Activated naive CD8-positive, alpha-beta T cell treated with anti-CD3 and anti-CD28 coated beads for 36 hours (primary cell): ENCODE measurements at places on chromosomes 4 and X.
A peak's percentile ranks its signal among the peaks of the same experiment; 100 is the strongest.

- peaks cover 4% of the 10 kb centered on the region for H3K36me3 ChIP-seq
- peak overlapping the region; percentile 91 for H3K27ac ChIP-seq
- peaks cover 28% of the 10 kb centered on the region for H3K4me1 ChIP-seq
- peak overlapping the region; percentile 92 for H3K4me3 ChIP-seq
- no peak for DNase-seq
These were observed 457 bp downstream of the TFE3 start for GRCh38 chrX:49042581-49043219.

GRCh38 chr4:128831531-128832242 lies 22.2 kb downstream of the JADE1 start:
- no peak overlapping the region for H3K4me3 ChIP-seq
- no peak for DNase-seq
- H3K4me1 ChIP-seq: peaks cover 46% of the 10 kb centered on the region
- peaks cover 38% of the 10 kb centered on the region for H3K36me3 ChIP-seq
- H3K27me3 ChIP-seq: no peaks in the 10 kb centered on the region

GRCh38 chr4:181728305-181728966 lies 514.8 kb upstream of the TENM3 start:
- H3K27ac ChIP-seq: no peak overlapping the region
- H3K36me3 ChIP-seq: no peaks in the 10 kb centered on the region
- H3K4me1 ChIP-seq: no peaks in the 10 kb centered on the region
- H3K27me3 ChIP-seq: no peaks in the 10 kb centered on the region
- no peak for DNase-seq

DNA sequence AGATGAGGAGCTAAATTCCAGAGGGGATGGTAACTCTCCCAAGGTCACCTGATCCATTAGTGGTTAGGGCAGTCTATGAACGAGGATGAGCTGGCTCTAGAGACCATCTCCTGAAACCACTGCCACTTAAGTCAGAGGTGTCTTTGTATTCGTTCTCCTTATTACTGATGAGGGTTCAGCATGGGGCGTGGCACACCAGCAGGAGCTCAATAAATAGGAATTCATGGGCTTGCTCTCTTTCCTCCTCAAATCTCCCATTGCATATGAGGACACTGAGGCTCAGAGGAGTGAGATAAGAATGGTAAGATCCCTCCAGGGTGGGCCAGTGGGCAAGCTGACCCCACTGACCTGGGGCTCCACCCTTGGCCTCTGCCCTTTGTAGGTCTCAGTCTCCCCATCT lies 1.7 kb upstream of the GATA1 start:
- H3K27me3 ChIP-seq: no peaks in the 10 kb centered on the region
- peaks cover 2% of the 10 kb centered on the region for H3K4me1 ChIP-seq
- no peaks in the 10 kb centered on the region for H3K36me3 ChIP-seq
- H3K4me3 ChIP-seq: no peak overlapping the region
- DNase-seq: no peak

- H3K27me3 ChIP-seq: no peaks in the 10 kb centered on the region
- no peaks in the 10 kb centered on the region for H3K36me3 ChIP-seq
- no peak overlapping the region for H3K4me3 ChIP-seq
- no peaks in the 10 kb centered on the region for H3K4me1 ChIP-seq
- DNase-seq: no peak
These were observed 1038.6 kb upstream of the AGA start for GRCh38 chr4:178480881-178481280.

DNA sequence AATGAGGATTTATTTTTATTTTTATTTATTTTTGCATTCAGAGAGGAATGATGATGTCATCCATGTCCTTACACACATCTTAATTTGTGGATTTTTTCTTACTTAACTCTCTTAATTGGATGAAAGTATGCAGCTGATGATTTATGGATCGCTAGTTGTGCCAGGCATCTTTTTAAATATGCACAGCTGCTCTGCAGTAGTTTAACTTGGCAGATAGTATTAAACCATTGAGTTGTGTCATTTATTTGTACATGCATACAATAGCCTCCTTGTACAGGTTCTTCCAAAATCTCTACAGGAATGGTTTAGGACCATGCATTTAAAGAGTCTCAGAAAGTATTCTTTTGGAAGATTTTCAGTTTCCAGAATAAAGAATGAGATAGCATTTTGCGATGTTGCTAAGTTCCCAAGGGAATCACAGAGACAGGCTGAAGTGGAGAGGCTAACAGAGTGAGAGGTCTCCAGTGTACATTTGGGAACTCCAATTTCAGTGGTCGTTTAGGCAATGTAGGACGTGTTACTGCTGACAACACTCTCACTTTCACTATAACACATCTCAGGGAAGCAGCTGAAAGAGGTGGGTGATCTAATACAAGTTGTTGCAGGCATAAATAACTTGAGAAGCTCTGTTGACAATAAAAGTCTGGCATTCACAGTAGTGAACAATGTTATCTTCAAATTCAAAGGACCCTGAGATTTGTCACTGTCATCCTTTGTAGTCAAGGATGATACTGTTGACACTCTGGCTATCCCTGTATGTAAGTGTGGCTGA lies 49.9 kb upstream of the SCRG1 start:
- H3K36me3 ChIP-seq: no peaks in the 10 kb centered on the region
- no peak overlapping the region for H3K4me3 ChIP-seq
- H3K27ac ChIP-seq: no peak overlapping the region
- DNase-seq: no peak

- no peak overlapping the region for H3K4me3 ChIP-seq
- H3K36me3 ChIP-seq: no peaks in the 10 kb centered on the region
- DNase-seq: no peak
- no peaks in the 10 kb centered on the region for H3K27me3 ChIP-seq
- no peaks in the 10 kb centered on the region for H3K4me1 ChIP-seq
These were observed 24.9 kb upstream of the HGFAC start for GRCh38 chr4:3416821-3417221.

- no peak overlapping the region for H3K27ac ChIP-seq
- no peaks in the 10 kb centered on the region for H3K36me3 ChIP-seq
- peaks cover 3% of the 10 kb centered on the region for H3K4me1 ChIP-seq
- peaks cover 22% of the 10 kb centered on the region for H3K27me3 ChIP-seq
These were observed 28.8 kb upstream of the SCOC start for GRCh38 chr4:140344621-140345020.

DNA sequence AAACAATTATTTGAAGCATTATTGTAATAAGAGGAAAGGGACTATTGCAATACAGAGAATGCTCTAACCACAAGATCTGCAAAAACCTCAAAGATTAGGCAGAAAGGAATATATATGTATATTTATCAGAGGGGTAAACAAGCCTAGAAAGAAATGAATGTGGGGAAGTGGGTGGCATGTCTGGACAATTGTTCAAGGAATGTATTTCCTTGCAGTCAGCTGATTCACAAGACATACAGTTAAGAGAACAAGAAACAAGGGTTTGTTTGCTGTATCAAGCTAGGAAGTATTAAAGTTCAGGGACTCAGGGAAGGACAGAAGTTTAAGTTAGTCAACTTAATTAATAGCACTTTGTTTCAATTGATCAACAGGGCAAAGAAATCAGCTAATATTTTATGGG lies 514.7 kb downstream of the CENPC start:
- H3K27ac ChIP-seq: no peak overlapping the region
- no peaks in the 10 kb centered on the region for H3K36me3 ChIP-seq
- H3K4me3 ChIP-seq: no peak overlapping the region
- no peaks in the 10 kb centered on the region for H3K27me3 ChIP-seq
- no peak for DNase-seq
- H3K4me1 ChIP-seq: no peaks in the 10 kb centered on the region

GRCh38 chrX:51893931-51894696 lies 691 bp downstream of the MAGED1 start:
- H3K4me1 ChIP-seq: peaks cover 15% of the 10 kb centered on the region
- H3K4me3 ChIP-seq: peak overlapping the region; percentile 93
- DNase-seq: peak; percentile 12
- H3K36me3 ChIP-seq: peaks cover 7% of the 10 kb centered on the region

DNA sequence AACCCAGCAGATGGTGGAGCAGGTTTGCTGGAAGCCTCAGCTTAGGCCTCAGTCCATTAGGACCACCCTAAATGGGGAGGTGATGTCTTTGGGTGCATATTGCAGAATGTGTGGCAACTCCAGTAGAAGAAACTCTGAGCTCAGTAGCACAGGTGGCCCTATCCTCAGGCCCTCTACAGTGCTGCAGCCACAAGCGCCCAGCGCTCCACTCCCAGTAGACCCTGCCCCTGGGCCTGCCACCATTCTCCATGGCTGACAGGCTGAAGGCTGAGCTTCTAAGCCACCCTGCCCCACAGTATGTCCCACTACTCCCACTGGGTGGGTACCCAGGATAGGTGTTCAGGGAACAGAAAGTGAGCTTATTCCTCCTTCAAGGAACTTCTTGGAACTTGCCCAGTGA lies 162.8 kb upstream of the MAMLD1 start:
- H3K27ac ChIP-seq: no peak overlapping the region
- H3K4me3 ChIP-seq: no peak overlapping the region
- H3K4me1 ChIP-seq: peaks cover 7% of the 10 kb centered on the region
- DNase-seq: no peak
- H3K27me3 ChIP-seq: no peaks in the 10 kb centered on the region

DNA sequence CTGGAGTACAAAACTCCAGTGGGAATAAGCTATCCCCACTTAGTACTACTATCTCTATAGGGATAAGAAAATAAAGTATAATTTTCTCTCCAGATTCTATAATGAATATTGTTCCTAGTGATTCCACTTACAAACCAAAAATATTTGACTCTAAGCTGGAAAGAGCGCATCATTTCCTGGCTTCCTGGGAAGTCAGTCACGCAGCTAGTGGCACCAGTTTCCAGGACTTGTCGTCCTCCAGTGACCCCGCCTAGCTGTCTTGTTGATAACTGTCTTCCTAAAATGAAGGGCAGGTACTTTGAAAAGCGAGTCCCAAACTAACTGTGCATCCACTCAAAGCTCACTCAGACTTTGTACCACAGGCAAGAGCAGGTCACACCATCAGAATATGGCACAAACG lies 39.3 kb downstream of the LNX1 start:
- H3K4me1 ChIP-seq: no peaks in the 10 kb centered on the region
- peaks cover 11% of the 10 kb centered on the region for H3K27me3 ChIP-seq
- DNase-seq: no peak
- H3K4me3 ChIP-seq: no peak overlapping the region
- H3K27ac ChIP-seq: no peak overlapping the region
- no peaks in the 10 kb centered on the region for H3K36me3 ChIP-seq

DNA sequence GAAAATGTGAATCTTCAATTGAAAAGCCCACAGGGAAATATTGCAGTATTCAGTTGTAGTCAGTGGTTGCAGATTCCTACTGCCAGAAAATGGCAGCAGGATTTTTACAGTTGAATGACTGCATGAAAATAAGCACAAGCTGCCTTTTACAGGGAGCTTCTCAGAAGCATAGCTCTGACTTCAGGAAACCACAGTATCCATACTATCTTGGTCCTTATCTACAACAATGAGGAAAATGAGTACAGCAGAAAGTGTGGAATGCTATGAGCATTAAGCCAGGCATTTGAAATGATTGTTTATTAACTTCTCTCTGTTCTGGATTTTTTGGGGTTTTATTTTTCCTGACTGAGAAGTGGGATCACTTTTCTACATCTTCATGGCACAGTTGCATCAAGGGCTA lies 34.6 kb upstream of the PRRG1 start:
- no peak for DNase-seq
- no peak overlapping the region for H3K4me3 ChIP-seq
- H3K36me3 ChIP-seq: no peaks in the 10 kb centered on the region
- no peaks in the 10 kb centered on the region for H3K27me3 ChIP-seq
- no peak overlapping the region for H3K27ac ChIP-seq
- H3K4me1 ChIP-seq: no peaks in the 10 kb centered on the region

GRCh38 chr4:147137280-147137679 lies 191.6 kb upstream of the TTC29 start:
- H3K27me3 ChIP-seq: peaks cover 30% of the 10 kb centered on the region
- H3K4me3 ChIP-seq: no peak overlapping the region
- no peak for DNase-seq
- no peaks in the 10 kb centered on the region for H3K4me1 ChIP-seq
- H3K36me3 ChIP-seq: no peaks in the 10 kb centered on the region
- H3K27ac ChIP-seq: no peak overlapping the region

DNA sequence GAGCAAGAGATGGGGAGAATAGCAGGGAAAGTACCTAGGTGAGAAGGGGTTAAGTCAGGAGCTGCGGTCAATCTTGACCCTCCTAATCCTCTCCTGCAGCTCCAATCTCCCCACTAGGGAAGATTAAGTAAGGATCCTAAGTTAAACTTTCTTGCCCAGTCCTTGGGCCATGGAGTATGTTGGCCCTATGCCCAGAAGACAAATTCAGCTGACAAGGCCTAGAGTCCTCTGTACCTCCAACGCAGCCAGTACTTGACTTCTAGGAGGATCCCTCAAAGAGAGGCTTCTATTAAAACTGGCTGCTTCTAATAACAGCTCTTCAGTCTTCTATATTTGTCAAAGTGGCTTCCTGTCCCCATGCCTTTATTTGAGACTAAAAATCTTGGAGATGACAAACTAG lies 1.4 kb downstream of the CLDN2 start:
- no peak overlapping the region for H3K4me3 ChIP-seq
- H3K27me3 ChIP-seq: no peaks in the 10 kb centered on the region
- no peak for DNase-seq
- H3K27ac ChIP-seq: no peak overlapping the region
- H3K4me1 ChIP-seq: peaks cover 11% of the 10 kb centered on the region
